ENCODE measurements at places on chromosomes 7 and 10.

GRCh38 chr10:109239371-109239770, 683.9 kb downstream of the XPNPEP1 start:
- DNase-seq = no peak

- DNase-seq = no peak
Observed at GRCh38 chr7:98687111-98687751, 70.1 kb downstream of the NPTX2 start.

DNA sequence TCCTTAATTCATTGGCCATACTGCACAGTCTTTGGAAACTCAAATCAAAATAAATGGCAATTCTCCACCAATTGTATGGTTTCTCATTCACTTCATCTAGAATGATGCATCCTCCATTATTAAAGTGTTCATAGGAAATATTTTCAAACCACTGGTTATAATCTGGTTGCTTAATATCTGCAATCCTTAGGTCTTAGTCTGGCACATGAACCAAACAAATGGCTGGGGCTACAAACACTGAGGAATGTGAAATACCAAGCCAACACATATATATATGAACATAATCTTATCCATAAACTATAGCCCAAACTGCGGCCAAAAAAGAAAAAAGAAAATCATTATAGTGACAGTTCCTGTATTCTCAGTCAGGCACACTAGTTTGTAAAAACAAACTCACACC, 5.7 kb upstream of the MSS51 start:
- no peak for DNase-seq

- no peak for DNase-seq
Observed at GRCh38 chr10:128213156-128213555, 86.9 kb upstream of the MKI67 start.

- DNase-seq = no peak
Observed at GRCh38 chr10:4183761-4184261, 398.8 kb upstream of the KLF6 start.

- DNase-seq = no peak
Observed at GRCh38 chr7:121874298-121874697, 1.3 kb downstream of the PTPRZ1 start.

DNA sequence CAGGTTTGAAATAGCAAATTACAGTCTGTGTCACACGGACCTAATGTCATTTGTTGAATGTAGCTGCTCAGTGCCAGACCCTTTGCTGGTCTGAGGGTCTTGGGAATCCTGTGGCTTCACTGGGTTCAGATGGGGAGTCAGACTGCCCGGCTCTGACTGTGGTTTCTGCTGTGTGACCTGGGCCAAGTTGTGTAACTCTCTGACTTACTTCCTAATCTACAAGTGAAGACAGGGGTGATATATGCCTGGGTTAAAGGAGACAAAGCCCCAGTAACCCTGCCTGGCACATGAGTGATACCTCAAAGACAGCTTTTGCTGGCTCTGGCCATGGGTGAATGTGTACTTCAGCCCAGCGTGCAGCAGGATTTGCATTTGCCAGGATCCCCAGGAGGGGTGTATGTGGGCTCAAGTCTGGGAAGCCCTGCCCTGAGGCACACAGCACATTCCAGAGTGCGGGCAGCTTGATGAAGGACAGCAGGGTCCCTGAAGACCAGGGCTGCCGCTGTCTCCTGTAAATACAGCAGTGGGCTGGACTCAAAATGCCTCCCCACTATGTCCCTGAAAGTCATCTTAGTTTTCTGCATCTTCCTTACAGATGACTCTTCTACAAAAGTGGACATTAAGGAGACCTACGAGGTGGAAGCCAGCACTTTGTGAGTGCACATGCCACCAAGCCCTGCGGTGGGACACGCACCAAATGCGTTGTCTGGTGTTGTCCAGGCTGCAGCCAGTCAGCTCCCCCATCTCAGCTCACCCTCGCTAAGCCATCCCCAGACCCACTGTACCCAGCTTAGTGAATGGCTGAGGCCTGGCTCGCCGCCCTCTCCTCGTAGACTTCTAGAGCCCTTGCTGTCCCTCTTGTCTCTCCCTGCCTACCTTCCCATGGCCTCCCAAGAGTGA, 16.4 kb downstream of the NACAD start:
- DNase-seq = no peak

DNA sequence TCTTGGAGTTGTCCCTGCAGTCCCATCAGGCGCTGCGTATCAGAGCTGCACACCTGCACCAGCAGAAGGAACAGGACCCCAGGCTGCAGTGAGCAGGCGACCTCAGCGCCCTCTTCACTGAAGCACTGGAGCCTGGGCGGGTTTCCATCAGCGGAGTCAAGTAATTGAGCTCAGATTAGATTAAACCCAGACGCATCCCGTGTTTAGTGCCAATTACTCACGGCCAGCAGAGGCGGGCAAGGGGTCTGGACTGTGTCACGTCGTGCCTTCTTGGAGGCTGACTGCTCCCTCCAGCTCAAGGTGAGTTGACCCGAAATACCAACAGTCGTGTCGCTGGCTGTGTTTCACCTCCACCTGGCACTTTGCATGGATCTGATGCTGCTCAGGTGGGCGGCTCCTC, 123.6 kb downstream of the CXCL12 start:
- DNase-seq = no peak

DNA sequence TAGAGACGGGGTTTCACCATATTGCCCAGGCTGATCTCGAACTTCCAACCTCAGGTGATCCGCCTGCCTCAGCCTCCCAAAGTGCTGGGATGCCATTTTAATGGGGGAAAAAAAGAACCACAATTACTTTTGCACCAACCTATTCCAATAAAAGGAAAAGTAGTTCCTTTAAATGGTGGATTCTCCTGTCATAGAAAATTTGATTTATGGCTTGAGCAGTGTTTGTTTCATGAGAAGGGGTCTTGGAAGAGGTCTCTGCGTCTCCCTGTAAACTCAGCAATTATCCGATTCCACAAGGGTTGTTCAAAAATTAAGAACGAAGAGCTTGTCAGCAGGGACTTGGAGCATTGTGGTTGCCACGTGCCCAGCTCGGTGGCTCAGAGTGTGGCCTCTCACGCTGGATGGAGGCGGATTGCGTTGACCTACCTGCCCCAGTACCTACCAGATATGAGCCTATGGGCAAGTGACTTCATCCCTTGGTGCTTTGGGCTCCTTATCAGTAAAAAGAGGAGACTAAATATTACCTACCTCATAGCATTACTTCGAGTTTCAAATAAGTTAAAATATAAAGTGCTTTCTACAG, 2.8 kb upstream of the TRIP6 start:
- DNase-seq = no peak

DNA sequence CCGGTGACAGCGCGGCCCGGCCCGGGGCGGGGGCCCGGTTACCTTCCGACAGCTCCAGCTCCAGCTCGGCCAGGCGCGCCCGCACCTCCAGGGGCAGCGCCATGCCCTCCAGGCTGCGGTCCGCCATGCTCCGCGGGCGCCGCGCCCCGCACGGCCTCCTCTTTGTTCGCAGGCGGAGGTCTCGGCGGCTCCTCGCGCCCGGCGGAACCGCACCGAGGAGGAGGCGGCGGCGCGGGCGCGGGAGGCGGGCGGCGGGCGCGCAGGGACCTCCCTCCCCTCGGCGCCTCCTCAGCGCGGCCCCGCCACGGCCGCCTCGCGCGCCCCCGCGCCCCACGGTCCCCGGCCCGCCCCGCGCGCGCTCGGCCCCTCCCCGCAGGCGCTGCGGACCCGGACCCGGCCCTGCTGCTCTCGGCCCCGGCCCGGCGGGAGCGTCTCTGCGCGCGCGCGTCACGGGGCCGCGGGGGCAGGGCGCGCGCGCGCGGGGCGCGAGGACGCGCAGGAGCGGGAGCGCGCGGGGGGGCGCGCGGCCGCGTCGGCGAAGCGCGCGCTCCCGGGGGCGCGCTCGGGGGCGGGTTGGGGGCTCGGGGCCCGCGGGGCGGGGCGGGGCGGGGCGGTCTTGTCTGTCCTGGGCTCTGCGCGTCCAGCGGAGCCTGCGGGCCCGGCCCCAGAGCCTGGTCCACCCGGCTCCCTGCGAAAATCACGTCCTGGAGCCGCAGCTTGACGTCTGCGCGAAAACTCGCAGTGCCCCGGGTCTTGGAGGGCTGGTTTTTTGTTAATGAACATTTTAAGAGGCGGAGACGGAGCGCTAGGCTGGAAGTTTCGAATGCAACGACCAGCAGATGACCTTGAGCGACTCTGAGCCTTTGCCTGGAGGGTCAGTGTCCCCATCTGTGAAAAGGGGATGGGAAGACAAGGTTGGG, at the start of gene DIP2C:
Gene DIP2C, minus strand, starts transcription at position 217 of the 920 bp plus-strand sequence. Its CDS starts 90 bp downstream, at position 127.
- DNase-seq = no peak

GRCh38 chr10:97686301-97686961, 610 bp downstream of the AVPI1 start:
- DNase-seq = no peak

GRCh38 chr10:47449102-47449978, 34.6 kb downstream of the ANXA8 start:
- DNase-seq = no peak

DNA sequence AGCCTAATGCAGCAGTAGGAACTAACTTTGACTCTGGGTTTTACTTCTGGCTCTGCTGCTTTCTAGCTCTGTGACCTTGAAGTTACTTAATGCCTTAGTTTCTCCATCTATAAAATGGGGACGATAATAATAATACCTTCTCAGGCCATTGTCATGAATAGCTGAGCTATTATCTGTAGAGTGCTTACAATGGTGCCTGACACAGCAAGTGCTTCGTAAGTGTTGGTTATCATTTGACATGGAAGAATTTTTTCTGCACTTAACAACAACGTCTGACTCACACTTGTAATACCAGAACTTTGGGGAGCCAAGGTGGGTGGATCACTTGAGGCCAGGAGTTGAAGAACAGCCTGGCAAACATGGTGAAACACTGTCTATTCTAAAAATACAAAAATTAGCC, 140.5 kb downstream of the ARL4A start:
- DNase-seq = no peak

GRCh38 chr7:134811765-134812164, 32.3 kb downstream of the CALD1 start:
- DNase-seq = no peak
